Bronchial epithelial cell (primary cell): ENCODE measurements at places on chromosomes 13 and 19.

GRCh38 chr13:75123428-75123827, 358.5 kb downstream of the TBC1D4 start:
- DNase-seq: no peak

GRCh38 chr13:36959456-36960116, 39.5 kb upstream of the SMAD9 start:
- DNase-seq: no peak

- DNase-seq: no peak
These were observed 247.9 kb downstream of the KLF5 start for GRCh38 chr13:73306688-73307087.

GRCh38 chr19:1062387-1063029, 4.5 kb upstream of the ARHGAP45 start:
- no peak for DNase-seq

GRCh38 chr19:49364083-49364737, 533 bp downstream of the DKKL1 start:
- no peak for DNase-seq

GRCh38 chr13:25887962-25888655, 163.7 kb downstream of the SHISA2 start:
- no peak for DNase-seq

- no peak for DNase-seq
These were observed at the start of gene LTBP4 for GRCh38 chr19:40601134-40601974. TSS of gene LTBP4 (plus strand) at chr19:40601369. CDS start at chr19:40601388, 19 bp downstream.

- DNase-seq: no peak
These were observed 63.9 kb downstream of the LHFPL6 start for GRCh38 chr13:39538816-39539790.

- DNase-seq: peak; percentile 41
These were observed 1.0 kb downstream of the REX1BD start for GRCh38 chr19:18589380-18590272.

GRCh38 chr19:50432221-50433028, at the start of gene MYBPC2:
TSS of gene MYBPC2 (plus strand) at chr19:50432892. CDS start at chr19:50432954, 62 bp downstream.
- no peak for DNase-seq

GRCh38 chr13:93982179-93982918, 497.1 kb downstream of the DCT start:
- DNase-seq: no peak

GRCh38 chr13:38902551-38902950, 88.1 kb downstream of the STOML3 start:
- DNase-seq: peak; percentile 69

GRCh38 chr13:53885997-53886396, 857.4 kb downstream of the OLFM4 start:
- DNase-seq: no peak

DNA sequence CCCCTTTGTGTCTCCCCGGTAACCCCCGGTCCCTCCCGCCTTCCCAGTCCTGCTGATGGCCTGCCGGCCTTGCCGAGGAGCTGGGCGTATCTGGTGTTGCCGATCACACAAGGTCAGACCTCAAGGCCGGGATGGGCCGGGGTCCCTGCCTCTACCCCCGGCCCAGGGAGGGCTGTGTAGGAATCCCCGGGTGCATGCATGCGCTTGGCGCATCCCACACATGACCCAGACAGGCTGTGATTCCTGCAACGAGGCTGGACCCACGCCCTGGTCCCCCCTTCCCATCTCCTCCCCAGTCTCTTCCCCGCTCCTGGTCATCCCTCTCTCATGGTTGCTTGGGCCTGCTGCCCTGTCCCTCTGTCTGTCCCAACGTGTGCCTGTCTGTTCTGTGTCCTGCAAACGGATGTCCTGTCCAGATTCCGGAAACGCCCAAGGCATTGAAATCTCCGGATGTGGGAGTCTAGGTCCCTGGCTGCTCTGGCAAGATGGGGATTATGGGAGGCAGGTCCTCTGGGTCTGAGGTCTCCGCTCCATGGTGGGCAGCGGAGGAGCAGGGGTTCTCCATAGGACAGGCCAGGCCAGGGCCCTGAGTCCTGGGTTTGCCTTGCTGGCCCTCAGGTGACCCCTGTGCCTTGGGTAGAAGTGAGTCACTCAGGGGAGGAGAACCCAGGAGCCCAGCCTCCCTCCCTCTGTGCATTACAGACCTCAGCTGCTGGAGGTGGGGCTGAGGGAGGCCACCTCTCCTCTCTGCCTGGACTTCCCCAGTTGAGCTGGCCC, 1.6 kb downstream of the PKN1 start:
- peak; percentile 46 for DNase-seq

GRCh38 chr13:22926748-22927400, 253.9 kb upstream of the SGCG start:
- no peak for DNase-seq

- DNase-seq: no peak
These were observed 52.1 kb downstream of the DACH1 start for GRCh38 chr13:71814806-71815360.

DNA sequence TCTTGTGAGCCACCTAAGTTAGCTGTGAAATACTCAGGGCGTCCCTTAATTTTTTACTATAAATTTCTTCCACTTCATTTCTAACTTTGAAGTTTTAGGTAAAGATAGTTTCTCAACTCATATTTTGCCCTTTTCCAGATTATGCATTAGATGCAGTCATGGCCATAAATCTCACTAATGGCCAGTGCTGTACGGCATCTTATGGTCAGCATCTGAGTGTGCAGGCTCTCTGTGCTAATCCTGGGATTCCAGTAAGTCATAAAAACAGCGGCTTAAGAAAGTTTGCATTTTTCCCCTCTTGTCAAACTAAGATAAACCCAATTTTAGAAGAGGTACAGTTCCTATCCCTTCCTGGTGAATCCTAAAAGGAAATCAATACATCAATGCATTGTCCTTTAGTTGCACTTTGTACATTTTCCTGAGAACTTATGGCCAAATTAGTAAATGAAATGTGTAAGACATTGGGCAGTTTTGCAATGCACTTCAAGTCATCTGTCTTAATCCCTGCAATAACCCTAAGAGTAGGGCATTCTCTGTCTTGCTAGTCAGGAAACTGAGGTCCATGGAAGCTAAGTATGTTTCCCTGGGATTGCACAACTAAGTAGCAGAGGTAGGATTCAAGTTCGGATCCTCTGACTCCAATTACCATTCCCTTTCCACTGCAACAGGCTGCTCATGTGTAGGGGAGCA, 146.2 kb downstream of the DCT start:
- no peak for DNase-seq

GRCh38 chr13:64627654-64628053, 2602.5 kb downstream of the PCDH9 start:
- DNase-seq: no peak

- peak; percentile 22 for DNase-seq
These were observed 8.2 kb upstream of the ZNF431 start for GRCh38 chr19:21133633-21134032.

DNA sequence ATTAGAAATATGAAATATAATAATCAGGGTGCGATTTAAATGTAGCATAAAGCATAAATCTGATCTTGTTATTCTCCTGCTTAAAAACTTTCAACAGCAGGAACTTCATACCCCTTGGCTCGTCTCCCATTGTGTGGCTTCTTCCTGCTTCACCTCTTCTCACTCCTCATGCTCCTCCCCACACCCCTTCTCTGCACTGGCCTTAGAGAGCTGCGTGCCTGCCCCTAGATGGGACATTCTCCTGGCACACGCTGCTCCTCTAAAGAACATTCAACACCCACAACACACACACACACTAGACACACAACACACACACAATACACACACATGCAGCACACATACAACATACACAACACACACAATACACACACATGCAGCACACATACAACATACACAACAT, 104.6 kb upstream of the RAP2A start:
- no peak for DNase-seq

GRCh38 chr19:51594774-51595109, 23.7 kb downstream of the ZNF175 start:
- no peak for DNase-seq

DNA sequence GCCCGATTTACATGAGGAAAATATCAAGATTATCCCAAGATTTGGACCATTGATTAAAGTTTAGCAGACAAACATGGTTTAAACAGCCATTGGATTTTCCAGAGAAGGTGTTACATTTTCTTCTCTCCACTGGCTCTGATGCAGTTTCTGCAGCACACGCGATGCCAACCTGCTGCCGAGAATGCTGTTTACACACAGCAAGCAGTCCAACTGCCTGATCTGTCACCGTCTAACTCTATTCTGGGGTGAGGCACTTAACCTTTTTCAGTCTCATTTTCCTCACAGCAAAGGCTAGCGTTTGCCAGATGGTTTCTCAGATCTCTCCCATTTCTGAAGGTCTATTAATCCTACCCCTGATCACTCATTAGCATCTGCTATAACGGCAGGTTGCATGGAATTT, 763.5 kb upstream of the GPC6 start:
- no peak for DNase-seq

GRCh38 chr13:60335531-60335930, 61.5 kb upstream of the TDRD3 start:
- DNase-seq: peak; percentile 41

DNA sequence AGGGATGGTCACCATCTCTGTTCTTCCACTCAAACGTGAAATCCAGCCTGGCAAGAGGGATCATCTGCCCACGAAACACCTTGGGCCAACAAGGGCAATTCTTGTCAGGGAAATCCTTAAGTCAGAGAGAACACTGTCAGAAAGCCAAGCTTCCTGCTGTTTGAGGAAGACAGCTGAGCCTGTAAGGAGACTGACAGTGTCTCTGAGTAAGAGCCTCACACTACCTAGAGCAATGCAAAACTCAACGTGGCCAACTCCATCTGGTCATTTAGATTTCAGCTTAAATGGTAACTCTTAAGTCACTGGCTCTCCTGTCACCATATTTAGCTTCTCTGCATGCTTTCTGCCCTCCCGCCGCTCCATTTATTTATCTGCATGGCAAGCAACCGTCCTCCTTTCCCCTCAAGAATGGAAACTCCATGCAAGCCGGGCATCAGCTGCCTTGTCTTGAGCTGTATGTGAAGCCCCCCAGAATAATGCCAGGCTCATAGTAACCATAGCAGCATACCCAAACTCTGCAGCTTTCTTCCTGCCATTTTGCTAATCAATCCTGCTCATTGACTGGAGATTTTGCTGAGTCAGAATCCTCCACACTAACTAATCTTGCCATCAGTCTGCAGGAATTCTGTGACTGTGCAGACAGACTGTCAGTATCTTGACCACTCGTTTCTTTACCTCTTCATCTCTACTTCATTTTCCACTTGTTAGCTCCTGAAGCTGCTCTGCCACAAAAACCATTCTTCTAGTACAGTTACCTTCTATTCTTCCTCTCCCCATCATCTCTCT, 159.8 kb downstream of the IRS2 start:
- DNase-seq: no peak

GRCh38 chr19:290372-291005, 714 bp downstream of the PLPP2 start:
- no peak for DNase-seq

DNA sequence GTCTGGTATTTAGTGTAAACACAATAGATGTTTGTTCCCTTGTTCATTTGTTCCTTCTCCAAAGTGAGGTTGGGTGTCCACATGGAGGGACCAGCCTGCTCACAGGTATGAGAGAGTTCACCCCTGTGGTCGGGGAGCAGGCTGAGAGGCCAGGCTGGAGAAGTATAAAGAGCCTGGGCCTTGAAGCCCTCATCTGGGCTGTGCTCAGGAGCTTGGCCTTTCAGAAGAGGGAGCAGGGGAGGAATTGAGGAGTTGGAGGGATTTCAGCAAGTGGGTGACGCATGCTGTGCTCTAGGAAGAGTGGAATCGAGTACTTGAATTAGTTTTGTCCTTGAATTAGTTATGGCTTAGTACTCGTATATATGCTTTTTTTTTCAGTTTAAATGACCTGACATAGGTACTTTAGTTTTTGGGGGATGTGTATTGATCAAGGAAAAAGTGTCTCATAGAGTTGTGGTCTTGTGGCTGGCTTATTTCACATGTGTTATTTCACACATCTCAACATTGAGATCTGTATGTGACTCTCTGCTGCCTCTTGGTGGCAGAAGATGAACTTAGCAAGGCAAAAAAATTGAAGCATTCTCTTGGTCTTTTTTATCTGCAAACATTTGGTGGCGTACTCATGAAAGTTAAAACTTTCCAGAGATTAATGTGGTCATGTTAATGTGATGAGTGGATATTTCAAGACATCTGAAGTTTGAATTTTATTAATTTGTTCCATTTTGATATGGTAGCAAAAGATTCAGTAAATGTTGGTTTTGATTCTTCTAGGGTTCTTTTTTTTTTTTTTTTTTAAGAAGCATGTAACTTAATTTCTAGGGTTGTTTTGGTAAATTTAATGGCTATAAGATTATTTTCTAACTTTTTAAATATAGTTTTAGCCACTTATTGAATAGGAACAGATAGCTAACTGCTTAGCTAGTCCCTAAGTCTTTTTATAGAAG, 54.3 kb downstream of the SLAIN1 start:
- peak; percentile 59 for DNase-seq

- DNase-seq: no peak
These were observed 10.6 kb downstream of the BCKDHA start for GRCh38 chr19:41408256-41408655.

DNA sequence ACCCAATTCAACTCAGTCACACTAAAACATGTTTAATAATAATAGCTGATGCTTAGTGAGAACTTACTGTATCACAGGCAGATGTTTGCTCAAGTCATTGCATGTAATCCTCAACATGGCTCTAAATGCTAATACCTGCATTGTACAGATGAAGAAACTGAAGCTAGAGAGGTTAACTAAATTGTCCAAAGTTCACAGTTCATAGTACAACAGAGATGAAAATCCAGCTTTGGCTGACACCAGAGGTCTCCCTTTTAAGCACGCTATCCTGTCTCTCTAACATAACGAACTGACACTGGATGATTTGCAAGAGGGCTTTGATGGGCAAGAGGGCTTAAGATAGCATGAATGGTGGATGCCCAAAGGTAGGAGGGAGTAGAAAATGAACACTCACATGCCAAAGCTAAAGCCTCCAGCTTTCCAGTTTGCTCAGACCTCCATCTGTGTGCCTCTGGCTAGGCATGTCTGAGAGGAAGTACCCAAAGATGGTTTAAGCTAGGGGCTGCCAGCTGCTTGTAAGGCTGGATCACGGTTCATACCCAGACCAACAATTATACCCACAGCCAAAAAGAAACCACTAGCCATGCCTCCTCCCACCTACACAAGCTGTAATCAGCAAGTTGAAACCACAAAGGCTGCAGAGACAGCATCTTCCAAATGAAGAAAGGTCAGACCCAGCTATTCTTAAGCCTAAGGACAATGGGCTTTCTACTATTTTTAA, 196.9 kb upstream of the UBL3 start:
- DNase-seq: no peak

GRCh38 chr19:32219392-32219791, 126.0 kb upstream of the ZNF507 start:
- DNase-seq: no peak

DNA sequence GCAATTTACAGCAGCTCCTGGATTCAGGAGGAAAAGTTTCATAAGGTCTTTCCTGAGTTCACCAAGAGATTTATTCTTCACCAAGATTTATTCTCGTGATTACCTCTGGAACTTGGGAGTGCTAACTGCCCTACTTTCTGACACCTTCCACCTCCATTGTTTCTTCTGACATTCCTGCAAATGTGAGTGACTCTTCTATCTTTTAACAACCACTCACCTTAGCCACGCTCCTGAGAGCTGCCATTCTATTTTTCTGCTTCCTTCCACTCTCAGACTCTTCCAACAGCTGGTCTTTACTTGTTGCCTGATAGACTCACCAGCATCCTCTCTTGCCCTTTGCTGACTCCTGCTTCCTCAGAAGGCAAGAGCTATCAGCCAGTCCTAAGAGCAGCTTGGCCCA, 11.5 kb upstream of the CBY2 start:
- no peak for DNase-seq
